ENCODE measurements at places on chromosomes 3 and 15.

DNA sequence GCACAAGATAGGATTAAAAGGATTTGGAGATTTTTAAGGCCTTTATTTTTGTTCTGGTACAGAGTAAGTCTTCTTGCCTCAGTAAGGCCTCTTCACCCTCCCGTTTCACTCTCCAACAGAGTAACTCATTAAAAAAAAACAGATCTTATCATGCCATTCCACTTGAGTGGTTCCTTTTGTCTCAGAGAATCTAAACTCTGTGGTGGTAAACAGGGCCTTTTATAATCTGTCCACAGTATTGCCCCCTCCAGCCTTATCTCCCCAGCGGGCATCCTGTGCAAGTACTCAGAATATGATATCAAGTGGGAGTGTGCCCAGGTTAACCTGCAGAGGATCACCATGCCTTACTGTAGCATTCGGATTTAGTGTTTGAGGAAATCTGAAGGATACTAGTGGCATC is 20.3 kb upstream of the ATOSA start:
- no peak for DNase-seq

DNA sequence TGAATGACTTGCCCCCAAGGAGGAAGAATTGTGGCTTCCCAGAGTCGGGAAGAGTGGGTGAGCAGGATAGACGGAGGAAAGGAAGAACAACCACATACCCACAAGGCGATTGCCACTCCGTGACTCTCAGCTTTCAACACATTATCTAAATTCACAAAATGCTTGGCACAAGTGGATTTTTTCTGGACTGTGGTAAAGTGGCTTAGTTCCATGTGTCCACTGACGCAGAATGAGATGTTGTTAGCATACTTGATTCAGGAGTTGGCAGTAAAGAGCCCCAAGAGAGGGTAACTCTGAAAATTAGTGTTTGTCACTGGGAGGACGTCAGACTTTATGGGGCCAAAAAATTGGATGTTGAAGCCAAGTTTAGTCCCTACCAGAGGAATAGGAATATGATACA is 198.8 kb upstream of the CTNNB1 start:
- no peak for DNase-seq

DNA sequence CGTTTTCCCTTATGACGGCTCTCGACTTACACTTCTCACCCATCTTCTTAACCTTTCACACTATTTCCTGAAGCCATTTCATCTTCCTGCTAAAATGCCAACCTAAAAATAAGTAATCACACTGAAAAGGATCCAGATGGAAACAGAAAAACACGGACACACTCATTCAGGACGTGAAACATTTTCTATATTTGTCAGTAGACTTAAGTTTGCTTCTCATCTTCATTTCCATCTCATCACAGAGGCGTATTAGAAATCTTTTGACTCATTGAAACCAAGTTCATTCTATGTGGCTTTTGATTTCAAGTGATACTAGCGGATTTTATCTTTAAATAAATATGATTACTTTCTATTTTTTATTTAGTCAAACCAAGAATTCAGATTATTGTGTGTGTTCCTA is 27.4 kb upstream of the DLG1 start:
- no peak for DNase-seq

- peak; percentile 27 for DNase-seq
Observed at GRCh38 chr3:178778589-178778988, 242.4 kb downstream of the KCNMB2 start.

GRCh38 chr3:61192222-61192621 is 59.0 kb downstream of the FHIT start:
- DNase-seq: no peak

DNA sequence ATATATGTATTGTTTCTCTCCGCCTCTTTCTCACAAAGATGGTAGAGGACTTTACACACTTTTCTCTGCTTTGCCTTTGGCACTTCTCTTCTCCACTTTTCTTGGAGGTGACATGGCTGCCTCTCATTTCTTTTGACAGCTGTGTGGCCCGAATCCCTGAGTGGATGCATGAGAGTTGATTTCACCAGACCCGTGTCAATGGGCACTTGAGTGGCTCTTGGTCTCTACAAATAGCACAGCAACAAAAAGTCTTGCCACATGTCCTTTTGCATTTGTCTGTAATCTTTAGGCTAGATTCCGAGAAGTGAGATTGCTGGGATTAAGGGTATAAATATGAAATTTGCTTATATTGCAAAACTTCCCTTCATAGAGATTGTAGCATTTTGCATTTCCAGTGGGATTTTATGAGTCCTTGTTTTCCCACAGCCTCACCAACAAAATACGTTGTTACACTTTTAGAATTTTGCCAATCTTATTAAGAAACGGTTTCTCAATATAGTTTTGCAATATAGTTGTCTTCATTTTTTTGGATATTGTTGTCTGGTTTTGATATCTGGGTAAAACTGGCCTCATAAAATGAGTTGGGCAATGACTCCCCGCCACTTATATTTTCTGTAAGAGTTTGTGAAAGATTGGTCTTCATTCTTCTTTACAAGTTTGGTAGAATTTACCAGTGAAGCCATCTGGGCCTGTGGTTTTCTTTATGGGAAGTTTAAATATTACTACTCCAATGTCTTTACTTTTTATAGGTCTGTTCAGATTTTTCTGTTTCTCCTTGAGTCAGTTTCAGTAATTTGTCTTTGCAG is 5.2 kb upstream of the TRPM1 start:
- DNase-seq: no peak

GRCh38 chr15:61248790-61249189 is 19.7 kb upstream of the RORA start:
- no peak for DNase-seq

DNA sequence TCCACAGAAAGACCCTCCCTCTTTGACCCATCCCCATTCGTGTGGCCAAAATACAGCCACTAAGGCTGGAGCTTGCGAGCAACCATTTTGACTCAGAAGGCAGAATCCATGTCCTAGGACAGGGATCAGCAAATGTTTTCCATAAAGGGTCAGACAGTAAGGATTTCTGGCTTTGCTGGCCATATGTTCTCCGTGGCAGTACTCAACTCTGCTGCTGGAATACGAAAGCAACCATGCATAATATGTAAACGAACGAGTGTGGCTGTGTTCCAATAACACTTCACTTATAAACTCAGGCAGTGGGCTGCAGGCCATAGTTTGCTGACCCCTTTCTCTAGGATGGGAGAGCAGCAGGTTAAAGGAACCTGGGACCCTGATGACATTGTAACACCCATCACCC is 77.6 kb upstream of the WNT5A start:
- no peak for DNase-seq

DNA sequence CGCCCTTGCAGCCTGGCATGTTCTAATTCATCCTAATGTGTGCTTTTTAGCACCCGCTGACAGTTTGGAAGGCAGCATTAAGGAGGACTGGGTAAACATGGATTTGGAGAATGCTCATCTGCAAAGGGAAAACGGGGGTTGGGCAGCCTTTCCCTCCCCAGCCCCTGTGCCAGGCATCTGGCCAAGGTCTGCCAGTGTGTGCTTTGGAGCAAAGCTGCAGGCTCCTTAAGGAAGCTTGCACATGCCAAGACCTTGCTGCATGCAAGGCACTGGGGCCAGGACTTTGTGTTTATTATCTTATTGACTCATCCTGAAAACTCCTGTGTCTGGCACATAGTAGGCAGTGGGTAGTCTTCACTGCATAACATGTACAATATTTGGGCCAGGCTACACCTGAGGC is 20.1 kb downstream of the FAM3D start:
- DNase-seq: no peak

DNA sequence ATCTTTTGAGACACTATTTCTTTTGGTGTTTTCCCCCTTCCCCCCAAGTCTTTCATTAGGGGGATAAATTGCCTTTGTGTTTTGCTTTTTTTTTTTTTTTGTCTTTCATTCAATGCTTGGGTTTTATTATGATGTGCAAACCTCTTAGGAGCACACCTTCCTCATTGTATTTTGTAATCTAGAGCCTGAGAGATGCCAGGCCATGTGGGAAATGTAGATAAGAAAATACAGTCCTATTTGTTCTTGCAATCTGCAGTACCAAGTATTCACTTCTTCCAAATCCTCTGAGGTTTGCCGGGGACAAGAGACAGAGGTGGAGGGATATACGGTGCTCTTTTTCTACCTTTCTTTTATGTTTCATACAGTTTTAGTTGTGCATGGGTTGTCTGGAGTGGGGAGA is 66.7 kb downstream of the LARS2 start:
- no peak for DNase-seq

DNA sequence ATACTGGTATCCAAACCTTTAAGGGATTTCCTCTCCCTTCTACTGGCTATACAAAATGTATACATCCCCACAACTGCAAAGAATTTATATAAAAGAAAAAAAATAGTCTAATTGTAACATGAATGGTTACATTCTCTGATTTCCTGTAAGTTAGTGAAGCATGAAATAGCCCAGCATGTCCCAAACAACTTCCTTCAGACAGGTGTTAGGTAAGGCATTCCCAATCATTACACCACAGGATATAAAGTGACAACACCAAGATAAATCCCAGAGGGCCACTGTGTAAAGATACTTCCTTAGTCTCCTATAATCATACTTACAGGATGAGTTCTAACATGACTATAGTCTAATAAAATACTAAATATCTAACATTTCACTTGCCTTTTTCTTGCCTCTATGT is 7.6 kb downstream of the CMTM6 start:
- DNase-seq: no peak

DNA sequence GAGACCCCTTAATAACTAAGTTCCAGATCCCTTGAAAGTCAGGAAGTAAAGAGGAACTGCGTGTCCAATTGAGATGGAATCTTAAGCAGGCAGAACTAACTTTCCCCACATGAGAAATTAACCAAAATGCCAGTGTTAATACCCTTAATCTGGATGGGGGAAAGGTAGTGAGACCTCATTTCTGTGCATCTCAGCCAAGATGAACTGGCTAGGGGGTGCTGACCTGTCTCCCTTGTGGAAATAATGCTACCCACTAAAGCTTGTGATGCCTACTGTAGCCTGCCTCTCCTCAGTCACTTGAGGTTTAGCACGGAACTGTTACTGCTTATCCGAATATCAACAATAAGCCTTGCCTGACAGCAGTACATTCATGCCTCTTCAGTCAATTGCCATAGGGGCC is 15.1 kb downstream of the BOC start:
- DNase-seq: no peak

- no peak for DNase-seq
Observed at GRCh38 chr3:119145500-119146167, at the start of gene TEX55. Gene TEX55 (plus strand): TSS chr3:119146165. CDS start chr3:119146190, 25 bp downstream.

DNA sequence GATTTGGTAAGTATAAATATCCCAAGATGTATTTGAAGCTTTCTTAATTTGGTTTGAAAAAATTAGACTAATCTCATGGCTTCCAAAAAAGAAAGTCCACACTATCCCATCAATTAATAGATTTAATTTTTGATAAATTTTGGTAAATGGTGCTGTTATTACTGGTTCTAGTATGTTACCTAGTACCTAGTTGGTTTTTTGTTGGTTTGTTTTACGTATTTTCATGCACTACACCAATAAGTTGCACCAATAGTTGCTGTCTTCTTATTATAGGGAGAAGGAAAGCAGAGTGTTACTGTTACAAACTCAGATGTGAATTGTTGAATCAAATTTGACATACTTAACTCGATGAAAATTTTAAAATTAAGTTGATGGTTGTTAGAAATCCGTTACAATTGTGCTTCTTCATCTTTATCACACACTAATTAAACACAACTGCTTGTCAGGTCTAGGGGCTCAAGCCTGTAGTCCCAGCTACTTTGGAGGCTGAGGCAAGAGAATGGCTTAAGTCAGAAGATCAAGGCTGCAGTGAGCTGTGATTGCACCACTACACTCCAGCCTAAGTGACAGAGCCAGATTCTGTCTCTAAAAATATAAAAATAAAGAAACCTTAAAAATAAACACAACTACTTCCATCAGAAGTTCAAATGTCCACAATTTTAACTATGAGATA is 23.1 kb upstream of the MBNL1 start:
- no peak for DNase-seq

DNA sequence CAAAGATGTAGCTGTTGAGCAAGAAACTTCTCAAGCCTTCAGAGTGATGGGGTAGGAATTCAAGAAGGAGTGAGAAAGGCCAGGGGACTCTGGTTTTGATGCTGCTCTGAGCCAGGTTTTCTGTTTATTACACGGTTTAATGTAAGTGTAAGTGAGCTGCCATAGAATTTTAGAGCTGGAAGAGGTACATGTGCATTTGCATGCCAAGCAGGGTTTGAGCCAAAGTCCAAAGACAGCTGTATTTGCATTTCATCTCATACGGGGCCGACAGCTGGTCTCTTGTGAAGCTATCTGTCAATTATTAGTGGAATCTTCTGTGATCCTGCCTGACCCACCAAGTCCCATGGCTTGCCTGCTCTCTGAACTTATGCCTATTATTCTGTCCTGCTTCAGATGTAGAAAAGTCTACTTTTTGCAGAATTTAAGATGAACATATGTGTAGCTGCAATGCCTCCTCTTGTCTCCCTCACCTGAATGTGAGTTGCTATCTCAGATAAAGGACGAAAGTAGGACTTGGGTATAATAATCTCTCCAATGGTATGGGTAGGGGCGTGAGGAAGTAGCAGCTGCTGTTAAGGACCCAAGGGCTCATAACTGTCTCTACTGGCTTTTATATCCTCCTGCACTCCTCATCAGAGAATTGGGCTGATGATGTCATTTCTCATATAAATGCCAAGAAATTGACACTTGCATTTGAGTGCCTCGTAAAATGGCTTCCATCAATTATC is 160.0 kb downstream of the SQOR start:
- DNase-seq: no peak

GRCh38 chr3:98545940-98546339 is 14.2 kb downstream of the GPR15 start:
- DNase-seq: no peak

DNA sequence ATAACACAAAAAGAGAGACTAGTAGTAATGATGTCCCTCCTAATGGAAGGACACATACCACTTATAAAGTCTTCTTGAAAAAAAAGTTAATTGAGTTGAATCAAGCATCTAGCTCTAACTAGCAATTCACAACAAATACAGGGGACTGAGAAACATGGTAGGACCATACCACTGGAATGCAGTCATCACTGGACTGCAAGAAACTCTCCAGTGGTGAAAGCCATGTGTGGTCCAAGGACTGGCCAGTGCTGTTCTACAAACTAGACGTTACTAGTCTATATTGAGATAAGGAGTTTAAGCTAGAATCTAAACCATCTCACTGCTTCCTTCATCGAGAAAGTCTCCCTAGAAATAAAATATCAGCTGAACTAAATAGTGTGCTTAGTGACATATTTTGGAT is 16.7 kb downstream of the FBN1 start:
- DNase-seq: no peak

- DNase-seq: no peak
Observed at GRCh38 chr15:89904519-89904918, 8.2 kb downstream of the ARPIN start.
